ENCODE measurements at places on chromosomes 1 and 21.

DNA sequence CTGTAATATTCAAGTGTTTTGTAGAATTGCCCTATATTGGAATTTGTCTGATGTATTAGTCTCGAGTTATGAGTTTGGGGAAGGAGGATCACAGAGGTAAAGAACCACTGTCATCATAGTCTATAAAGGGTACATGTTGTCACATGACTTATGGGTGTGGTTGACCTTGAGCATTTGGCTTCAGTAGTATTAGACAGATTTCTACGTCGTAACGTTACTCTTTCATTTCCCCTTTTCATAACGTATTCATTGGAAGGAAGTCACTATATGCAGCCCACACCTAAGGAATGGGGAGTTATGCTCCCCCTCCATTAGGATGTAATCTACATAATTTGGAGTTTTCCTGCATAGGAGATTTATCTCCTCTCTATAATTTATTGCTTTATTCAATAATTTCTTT lies 110.1 kb upstream of the VAV3 start:
- no peak for DNase-seq

- DNase-seq = peak; percentile 1
These were observed 104.2 kb upstream of the SOX13 start for GRCh38 chr1:203968761-203969160.

GRCh38 chr1:156781585-156782186 lies 14.4 kb downstream of the PRCC start:
- DNase-seq = no peak

DNA sequence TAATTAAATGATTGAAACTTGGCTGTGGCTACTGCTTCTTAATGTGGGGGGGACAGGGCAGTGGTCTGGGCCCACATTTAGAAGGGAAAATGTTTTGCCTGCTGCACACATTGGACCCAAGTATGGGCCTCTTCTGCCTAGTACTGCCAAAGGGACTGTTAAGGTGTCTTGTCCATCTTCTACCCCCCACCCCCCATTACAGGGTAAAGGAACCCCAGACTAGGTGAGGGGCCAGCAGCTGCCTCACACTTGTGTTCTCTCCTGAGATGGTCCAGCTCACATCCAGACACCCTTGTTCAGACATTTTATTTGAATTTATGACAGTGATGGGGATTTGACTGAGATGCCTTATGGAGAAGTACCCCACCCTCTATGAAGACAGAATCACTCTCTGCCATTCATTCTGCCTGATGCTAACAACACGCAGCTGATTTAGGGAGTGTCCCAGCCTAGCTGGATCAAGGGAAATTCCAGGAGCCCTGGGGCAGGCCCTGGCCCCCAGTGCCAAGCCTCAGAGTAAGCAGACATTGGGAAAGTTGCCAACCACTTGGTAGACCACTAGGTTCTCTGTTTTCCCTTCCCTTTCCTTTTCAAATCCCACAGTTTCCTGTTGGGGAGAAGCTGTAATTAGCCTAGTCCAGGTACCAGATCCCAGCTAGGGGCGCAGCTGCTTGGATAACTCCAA lies 42.1 kb downstream of the YARS1 start:
- no peak for DNase-seq

DNA sequence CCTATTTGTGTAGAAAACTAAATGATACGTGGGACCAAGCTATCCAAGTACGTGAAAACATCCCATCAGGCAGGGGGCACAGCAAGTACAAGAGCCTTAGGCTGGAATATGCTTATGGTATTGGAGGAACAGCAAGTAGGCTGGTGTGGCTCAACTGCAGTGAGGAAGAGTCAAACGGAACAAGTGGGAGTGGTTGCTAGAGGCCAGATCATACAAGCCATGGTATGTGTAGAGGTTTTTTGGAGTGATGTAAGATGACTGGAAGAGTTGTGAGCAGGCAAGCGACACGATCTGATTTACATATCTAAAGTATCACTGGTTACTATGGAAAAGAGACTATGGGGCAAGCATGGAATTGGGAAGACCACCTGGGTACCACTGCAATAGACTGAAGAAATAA lies 27.8 kb downstream of the ELK4 start:
- no peak for DNase-seq

GRCh38 chr21:14353726-14354125 lies 29.2 kb downstream of the HSPA13 start:
- no peak for DNase-seq

GRCh38 chr1:2925918-2926317 lies 95.3 kb upstream of the ACTRT2 start:
- DNase-seq = no peak

GRCh38 chr1:20640183-20640597 lies 6.9 kb downstream of the PINK1 start:
- DNase-seq = peak; percentile 24

GRCh38 chr1:228339059-228339704 lies 67.5 kb downstream of the TRIM11 start:
- no peak for DNase-seq

- DNase-seq = peak; percentile 20
These were observed 29.5 kb downstream of the HLX start for GRCh38 chr1:220908757-220909156.

DNA sequence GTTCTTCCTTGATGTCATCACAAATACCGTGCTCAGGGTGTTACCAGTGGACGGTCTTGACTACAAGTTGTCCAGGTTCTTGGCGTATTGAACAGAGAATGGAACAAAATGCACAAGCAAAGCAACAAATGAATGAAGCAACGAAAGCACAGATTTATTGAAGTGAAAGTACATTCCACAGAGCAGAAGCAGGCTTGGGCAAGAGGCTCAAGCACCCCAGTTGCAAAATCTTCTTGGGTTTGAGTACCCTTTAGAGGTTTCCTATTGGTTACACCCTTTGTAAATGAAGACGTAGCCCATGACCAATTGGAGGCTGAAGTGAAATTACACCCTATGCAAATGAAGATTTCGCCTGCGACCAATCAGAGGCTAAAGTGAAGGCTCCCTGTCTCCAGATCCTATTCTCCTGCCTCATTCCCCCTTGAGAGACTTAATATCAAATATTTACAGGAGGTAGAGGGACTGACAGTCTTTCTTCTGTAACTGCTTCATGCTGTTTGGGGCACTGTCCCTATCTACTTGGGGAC lies 38.3 kb downstream of the YY1AP1 start:
- DNase-seq = no peak

DNA sequence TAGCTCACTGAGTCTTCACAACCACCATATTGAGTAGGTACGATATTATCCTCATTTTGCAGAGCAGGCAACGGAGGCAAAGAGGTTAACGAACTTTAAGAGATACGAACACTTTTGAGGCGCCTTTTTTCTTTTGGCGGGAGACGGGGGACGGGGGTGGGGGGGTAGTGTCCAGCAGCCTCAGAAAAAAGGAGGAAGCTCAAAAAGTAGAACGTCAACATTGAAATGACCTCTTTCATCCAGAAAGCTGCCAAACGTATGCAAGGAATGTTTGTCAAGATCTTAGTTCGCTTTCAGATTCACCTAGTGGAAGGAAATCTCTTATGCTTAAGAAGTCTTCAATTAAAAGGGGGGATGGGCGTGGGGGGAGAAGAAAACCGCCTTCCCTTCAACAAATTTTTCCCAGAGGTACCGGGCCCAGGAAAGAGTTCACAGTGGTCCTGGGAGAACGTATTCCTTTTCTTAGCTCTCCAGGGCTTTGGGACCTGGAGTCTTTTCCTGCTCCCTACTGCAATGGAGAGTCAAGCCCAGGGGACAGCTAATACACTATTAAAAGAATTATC lies 1.1 kb upstream of the PCAT6 start:
- no peak for DNase-seq

- no peak for DNase-seq
These were observed 695.3 kb downstream of the PTPRU start for GRCh38 chr1:29931477-29932175.

DNA sequence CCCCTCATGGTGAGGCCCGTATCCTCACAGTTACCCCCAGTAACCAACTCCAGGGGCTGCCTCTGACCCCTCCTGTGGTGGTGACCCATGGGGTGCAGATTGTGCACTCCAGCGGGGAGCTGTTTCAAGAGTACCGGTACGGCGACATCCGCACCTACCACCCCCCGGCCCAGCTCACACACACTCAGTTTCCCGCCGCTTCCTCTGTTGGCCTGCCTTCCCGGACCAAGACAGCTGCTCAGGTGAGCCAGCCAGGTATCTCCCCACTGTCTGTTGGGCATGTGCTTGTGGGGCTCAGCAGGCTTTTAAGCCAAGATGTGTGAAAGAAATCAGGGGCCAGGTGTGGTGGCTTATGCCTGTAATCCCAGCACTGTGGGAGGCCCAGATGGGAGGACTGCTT lies 39.9 kb downstream of the ZBTB17 start:
- no peak for DNase-seq

GRCh38 chr1:46134660-46135331 lies 2.4 kb upstream of the PIK3R3 start:
- DNase-seq = peak; percentile 44

DNA sequence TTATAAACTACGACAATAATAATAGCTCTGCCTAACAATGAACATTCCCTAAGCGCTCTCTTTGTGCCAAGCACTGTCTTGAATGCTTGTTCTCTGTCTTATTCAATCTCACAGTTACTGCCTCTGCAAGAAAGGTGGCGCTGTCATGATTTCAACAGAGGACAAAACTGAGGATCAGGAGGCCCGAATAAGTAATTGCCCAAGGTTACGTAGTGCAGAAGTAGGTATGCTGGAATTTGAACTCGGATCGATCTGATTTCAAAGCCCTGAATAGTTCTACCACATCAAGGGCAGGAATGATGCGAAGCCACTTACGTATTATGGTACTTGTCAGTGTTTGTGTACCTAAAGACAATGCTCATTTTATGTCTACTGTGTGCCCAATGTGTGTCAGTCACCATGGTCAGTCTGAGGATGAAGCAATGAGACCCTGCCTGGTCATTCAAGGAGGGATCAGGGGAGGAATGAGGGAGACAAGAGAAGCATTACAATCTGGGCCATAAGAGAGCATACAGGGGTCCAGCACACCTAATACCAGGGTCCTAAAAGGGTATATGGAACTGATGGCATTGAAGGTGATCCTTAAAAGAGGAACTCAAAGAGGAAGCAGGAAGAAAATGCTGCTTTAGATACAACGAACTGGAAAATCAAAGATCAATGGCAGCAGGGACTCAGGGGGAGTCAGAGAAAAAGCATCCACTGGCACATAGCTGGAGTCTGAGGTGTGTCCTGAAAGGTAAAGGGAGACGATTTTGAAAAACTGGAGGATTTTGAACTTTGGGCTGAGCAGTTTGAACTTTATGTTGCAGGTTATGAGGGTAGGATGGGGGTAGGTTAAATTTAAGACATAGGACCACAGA lies 389.2 kb downstream of the PLPP3 start:
- no peak for DNase-seq

- no peak for DNase-seq
These were observed 251.9 kb downstream of the PTPRU start for GRCh38 chr1:29488086-29488793.

DNA sequence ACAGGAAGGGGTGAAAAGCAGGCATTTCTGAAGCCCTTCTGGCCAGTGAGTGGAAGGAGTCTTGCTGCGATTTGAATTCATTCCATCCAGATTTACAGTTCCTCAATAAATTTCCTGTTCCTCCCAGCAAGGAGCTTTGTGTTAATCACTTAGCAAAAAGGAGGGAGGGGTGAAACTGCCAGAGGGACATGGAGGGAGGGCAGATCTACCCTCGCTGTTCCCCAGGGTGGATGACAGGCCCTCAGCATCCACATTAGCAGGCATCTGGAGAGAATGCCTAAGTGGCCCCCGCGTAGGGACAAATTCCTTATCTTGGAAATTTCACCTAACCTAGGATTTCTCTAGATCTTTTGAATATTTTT lies 1.2 kb downstream of the ETV3 start:
- no peak for DNase-seq

DNA sequence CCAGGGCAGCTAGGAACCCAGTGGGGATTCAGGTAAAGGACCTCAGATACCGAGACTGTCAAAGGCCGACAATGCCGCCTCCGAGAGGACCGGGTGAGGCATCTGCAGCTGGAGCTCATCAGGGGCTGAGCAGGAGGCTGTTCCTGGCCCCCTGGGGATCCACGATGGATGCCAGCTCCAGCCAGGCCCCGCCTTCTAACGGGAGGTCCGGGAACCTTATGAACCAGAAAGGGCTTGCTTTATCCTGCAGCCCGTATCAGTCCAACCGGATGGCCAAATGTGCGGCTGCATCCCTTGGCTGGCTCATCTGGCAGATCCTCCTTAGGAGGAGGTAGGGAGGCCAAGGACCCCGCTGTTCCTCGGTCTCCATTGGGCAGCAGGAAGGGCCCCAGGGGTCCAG lies 32.0 kb downstream of the SLC45A1 start:
- no peak for DNase-seq
